ENCODE measurements at places on chromosomes 5 and 9.
A peak's percentile ranks its signal among the peaks of the same experiment; 100 is the strongest.

DNA sequence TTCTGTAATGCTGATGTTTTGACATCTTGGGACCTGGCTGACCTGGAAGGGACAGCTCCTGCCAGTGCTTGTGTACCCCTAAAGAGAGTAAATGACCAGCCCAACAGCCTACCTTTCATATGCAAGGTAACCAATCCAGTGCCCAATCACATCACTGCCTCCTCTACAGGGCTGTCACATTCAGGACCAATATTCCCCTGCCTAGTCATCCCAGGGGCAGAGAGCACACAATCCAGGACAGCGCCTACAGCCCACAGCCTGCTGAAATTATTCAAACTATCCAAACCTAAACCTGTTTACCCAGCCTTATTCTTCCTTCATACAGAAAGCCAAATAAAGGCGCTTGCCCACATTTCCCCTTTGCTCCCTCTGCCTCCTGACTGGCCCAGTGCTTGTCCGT is 284.1 kb downstream of the CTNND2 start:
- DNase-seq: no peak

DNA sequence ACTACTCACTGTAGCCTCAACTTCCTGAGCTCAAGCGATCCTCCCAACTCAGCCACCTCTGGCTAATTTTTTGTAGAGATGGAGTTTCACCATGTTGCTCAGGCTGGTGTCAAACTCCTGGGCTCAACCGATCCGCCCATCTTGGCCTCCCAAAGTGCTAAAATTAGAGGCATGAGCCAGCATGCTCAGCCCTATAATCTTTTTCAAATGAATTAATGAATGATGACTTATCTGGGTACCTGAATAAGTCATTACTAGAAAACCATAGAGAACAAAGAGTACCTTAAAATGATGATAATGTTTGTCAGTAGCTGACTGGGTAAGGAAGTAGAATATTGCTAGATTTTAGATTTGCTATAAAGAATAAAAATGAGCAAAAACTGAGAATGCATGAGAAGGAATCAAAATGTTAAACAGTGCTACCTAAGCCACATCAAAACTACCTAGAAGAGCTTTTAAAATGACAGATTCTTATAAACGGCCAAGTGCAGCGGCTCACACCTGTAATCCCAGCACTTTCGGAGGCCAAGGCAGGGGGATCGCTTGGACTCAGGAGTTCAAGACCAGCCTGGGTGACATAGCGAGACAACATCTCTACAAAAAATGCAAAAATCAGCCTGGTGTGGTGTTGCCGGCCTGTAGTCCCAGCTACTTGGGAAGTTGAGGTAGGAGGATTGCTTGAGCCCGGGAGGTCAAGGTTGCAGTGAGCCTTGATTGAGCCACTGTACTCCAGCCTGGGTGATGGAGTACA is 13.6 kb downstream of the FNBP1 start:
- DNase-seq: peak; percentile 82

DNA sequence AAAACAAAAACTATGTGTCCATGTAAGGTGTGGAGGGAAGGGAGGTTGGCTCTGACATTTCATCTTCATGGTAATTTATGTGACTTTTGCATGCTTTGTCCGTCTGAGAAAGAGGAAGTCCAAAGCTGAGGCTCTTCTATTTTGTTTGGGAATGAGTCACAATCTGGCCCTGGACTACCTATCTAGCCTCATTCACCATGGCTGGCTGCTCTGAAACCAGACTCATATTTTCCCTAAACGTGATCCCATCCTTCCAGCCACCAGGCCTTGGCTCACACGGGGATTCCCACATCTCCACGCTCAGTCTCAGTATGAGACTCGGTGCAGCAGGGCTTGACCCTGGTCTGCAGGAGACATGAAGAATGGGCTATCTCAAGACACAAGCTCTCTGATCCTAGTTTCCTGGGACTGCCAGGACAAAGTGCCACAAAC is 672.8 kb downstream of the ACTL7B start:
- DNase-seq: no peak

DNA sequence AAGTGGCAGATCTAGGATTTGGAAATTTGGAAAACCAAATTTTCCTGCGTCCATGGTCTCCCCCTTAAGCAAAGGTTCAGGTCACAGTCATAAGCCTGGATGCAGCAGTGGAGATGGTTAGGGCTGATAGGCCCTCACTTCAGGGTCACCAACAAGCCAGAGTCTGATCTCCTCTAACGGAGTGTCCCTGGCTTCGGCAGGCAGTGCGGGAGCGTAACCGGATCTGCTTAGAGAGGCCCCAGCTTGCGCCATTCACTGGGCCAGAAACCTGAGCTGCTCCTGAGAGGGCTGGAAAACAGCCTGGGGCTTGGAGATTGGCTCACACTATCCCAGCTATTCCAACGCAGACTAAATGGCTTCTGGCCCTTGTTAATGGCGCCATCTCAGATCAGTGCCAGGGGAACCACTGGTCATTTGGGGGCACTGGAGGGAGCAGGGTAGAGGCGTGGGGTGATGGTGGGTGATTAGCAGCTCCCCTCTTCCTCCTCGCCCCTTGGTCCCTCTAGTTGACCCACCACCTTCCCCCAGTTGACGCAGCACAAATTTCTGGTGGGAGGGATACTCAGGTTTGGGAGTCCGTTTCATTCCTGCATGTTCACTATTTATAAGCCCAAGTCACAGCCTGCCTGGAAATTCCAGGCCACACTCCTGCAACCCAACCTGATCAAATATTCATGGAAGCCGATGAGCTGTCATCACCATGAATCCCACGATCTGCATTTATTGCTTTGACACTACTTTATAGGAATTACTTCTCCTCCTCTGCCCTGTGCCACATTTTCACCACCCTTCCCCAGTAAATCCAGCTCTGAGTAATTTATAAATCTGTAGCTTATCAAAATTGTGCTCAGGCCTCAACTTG is 134.6 kb upstream of the CPEB4 start:
- DNase-seq: no peak

- DNase-seq: peak; percentile 8
Measured at GRCh38 chr9:130327070-130327780, 61.7 kb downstream of the HMCN2 start.

DNA sequence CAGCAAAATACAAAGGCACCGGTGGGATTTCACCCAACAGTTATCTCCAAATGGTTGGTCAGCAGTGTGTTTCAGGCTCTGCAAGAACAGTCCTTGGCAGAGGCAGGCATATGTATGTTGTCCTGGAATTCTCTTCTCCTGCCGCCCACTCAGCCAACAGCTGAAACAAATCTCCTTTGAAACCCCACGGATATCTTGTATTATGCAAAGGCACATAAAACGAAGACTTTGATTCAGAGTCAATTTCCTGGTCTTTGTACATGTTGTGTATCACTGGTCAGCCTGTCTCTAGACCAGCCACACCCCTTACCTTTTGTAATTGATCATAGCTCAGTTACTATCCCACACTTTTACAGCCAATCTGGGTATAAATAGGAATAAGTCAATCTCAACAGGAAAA is 29.2 kb downstream of the FREM1 start:
- DNase-seq: no peak

DNA sequence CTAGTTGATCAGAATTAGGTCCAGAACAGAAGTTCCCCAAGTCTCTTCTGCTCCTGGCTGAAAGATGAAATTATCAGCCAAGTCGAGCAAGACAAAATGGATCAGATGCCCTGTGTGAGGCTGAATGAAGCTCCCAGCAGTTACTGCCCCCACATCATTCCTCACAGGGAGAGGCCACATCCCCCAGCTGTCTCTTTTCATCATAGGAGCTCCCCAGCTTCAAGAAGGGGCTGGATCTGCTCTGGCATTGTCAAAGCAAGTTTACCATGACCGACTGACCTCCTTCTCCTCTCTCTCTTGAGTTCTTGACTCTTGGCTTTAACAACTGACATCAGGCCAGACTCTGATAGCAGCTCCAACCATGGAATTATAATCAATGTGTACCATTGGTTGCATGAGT is 133.3 kb upstream of the RAD23B start:
- no peak for DNase-seq

Data from activated CD4-positive, alpha-beta T cell treated with anti-CD3 and anti-CD28 coated beads, Interleukin-2, Interleukin-6, amounts not matched to agents 100 ng/mL and 50 ng/mL, durations not matched to agents 16 hours and 8 hours (primary cell).